ENCODE measurements at places on chromosomes 5 and 9.

- no peak for DNase-seq
These were observed 27.2 kb downstream of the HSPA4 start for GRCh38 chr5:133079048-133079447.

- DNase-seq, result no peak
These were observed 499.1 kb downstream of the RASEF start for GRCh38 chr9:82563841-82564240.

- DNase-seq, result no peak
These were observed 144.4 kb upstream of the MAP3K1 start for GRCh38 chr5:56670916-56671315.

- DNase-seq, result no peak
These were observed 30.7 kb upstream of the SAP30L start for GRCh38 chr5:154415114-154415513.

All from iPS-NIHi11 (cell line).